Right renal pelvis (tissue), 4 donors: ENCODE measurements at places on chromosomes 16 and 17. TPM values are rescaled to one million over a fixed set of nuclear protein-coding genes. Genes with fewer than 3 reads are reported as not detected.

- DNase-seq = no peak
Measured at GRCh38 chr17:32525122-32525521, 38.3 kb downstream of the CDK5R1 start.

GRCh38 chr16:81516478-81517149, 72.0 kb downstream of the CMIP start:
- DNase-seq = no peak

DNA sequence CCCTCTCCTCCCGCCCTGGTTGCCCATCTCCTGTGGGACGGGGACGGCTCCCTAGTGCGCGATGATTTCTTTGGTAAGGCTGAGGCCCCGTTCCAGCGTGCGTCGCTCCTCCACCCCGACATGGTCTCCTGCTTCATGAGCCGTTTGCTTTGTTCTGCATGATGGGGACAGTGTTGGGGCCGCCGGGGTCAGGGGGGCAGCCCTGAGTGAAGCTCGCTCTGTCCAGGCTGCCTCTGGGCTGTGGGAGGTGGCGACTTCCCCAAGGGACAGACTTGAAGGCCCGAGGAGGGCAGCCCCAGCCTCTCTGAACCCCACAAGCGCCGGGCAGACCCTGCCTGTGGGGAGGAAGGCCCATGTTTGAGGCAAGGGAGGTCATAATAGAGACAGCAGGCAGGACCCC, 12.4 kb downstream of the NME3 start:
- no peak for DNase-seq

- no peak for DNase-seq
Measured at GRCh38 chr17:17921192-17922069, 50.8 kb downstream of the TOM1L2 start.

GRCh38 chr17:17752821-17753321, 71.6 kb downstream of the RAI1 start:
- DNase-seq = no peak

DNA sequence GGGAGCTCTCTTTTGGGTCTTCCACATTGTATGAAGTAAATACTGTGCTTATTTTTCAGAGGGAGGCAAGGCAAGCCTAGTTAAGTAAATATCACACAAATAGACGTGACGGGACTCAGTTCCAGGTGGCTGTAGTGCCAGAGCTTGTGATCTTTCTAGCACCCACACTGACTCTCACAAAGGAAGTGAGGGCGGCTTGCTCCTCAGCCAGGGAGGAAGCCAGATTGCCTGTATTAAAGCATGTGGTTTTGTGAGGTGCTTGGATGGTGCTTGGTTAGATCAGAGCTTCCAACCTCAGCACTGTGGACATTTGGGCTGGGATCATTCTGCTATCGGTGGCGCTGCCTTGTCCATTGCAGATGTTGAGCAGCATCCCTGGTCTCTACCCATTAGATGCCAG, 80.1 kb downstream of the VAT1L start:
- no peak for DNase-seq

- DNase-seq = no peak
Measured at GRCh38 chr17:40360091-40360490, 4.4 kb downstream of the GJD3 start.

DNA sequence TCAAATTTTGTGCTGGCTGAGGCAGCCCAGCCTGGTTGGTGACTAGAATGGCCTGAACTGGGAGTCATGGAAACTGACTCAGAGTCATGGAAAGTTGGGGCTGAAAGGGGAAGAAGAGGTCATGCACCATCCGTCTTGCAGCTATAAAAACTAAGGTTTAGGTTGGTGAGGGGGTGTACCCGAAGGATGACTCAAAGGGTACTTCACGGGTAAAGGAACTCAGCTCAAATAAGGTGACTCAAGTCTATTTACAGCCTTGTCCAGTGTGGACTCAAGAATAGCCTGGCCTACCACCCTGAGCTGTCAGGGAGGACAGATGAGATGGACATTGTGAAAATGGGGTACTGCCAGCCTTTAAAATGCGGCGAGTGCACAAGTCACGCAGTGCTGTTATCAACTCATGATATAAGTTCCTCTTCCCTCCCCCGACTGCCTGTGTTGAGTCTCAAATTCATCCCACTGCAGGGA, 18.6 kb downstream of the CD300LB start:
- DNase-seq = no peak

- no peak for DNase-seq
Measured at GRCh38 chr16:30838876-30839471, 52.0 kb upstream of the ZNF629 start.

Gene GAN
- 3.0 TPM for polyA plus RNA-seq

Gene TCAP
- polyA plus RNA-seq = 1.3 TPM

Gene TPSG1
- polyA plus RNA-seq = 0.47 TPM
